Airway epithelial cell (primary cell): ENCODE measurements at places on chromosomes 12 and 14. TPM values are rescaled to one million over a fixed set of nuclear protein-coding genes. Genes with fewer than 3 reads are reported as not detected.

TAS2R7 gene
- not detected in 2 replicates for total RNA-seq

EML5 gene
- 0.07 and 0.51 TPM in 2 replicates for total RNA-seq

MYG1 gene
- total RNA-seq, result 45.6 and 46.0 TPM in 2 replicates

CSAD gene
- total RNA-seq, result 5.3 and 13.3 TPM in 2 replicates

ACADS gene
- total RNA-seq, result 7.3 and 7.5 TPM in 2 replicates

ZFYVE1 gene
- total RNA-seq, result 5.2 and 10.6 TPM in 2 replicates

GPATCH2L gene
- 28.8 and 44.8 TPM in 2 replicates for total RNA-seq

SPX gene
- total RNA-seq, result 2.0 and 8.3 TPM in 2 replicates

GDF3 gene
- not detected in 2 replicates for total RNA-seq

CLEC4D gene
- not detected in 2 replicates for total RNA-seq

POTEM gene
- not detected in 2 replicates for total RNA-seq
